NCI-H524 treated with DMSO at 0.1 percent for 48 hours (cell line): ENCODE measurements at places on chromosomes 7 and 10.
A peak's percentile ranks its signal among the peaks of the same experiment; 100 is the strongest.

GRCh38 chr7:52135403-52135802 is 818.8 kb upstream of the COBL start:
- no peak for DNase-seq

DNA sequence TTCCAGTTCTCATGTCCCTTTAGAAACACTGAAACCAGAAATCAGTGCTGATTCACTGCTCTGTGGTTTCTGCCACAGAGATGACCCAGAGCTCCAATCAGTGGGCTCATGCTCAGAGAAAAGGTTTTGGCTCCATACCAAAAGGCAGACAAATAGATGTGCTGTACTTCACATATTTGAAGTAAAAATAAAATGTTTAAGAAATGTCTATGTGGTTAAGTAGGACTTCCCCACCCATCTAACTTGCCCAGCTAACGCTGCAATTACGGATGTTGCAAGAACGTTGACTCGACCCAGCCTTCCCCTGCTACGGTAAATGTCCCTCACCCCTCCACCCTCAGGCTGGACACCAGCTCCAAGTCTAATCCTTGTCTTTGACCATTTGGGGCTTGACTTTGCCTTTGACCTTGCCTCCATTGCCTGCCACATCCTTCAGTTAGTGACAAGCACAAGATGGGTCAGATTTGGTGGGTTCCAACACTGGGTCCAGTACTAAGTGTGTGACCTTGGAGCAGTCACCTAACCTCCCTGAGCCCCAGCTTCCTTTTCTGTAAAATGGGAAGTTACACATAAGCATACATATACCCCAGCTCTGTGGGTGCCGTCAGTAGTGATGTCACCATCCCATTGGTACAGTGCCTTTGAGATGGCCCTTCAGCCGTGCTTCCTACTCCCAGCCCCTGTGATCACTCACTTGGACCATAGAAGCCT is 95.8 kb downstream of the CHST15 start:
- no peak for DNase-seq

DNA sequence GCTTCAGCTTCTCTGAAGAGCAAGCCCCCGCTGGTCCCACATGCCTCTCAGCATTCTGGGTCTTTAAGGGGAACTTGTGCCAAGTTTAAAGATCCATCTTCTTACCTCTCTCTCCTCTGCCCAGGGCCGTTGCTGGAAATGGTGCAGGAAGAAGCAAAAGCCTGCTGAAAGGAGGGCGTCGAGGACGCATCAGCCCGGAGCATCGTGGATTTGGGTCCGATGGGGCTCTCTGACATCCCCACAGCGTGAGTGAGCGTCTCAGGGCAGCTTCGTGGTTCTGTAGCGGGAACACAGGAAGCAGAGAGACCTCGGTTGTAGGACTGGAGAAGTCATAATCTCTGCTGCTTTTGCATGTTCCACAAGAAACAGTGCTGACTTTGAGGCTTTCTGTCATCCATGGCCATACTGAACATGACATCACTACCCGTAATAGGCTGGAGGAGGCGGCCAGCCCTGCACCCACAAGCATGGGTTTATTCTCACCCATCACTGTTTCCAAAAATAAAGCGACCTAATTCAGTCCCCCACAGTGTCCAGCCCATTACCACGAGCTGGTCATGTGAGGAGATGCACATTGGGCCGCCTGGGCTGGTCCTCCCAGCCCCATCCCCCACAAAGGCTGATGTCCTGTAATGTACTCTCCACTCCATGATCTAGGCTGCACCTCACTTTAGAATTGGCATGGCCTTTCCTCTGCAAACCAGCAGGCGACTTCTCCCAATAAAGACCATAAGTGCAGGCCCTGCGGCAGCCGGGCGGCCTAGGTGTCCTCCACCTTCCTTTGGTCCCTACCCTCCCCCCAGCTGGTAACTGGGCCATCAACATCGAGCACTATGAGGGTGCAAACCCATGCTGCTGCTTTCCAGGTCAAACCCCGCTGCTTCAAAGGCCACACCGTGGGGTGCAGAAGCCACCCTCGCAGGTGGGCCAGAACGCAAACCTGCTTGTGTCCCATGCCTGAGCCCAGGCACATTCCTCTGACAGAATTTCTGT is 276.9 kb downstream of the TNS3 start:
- DNase-seq: no peak

DNA sequence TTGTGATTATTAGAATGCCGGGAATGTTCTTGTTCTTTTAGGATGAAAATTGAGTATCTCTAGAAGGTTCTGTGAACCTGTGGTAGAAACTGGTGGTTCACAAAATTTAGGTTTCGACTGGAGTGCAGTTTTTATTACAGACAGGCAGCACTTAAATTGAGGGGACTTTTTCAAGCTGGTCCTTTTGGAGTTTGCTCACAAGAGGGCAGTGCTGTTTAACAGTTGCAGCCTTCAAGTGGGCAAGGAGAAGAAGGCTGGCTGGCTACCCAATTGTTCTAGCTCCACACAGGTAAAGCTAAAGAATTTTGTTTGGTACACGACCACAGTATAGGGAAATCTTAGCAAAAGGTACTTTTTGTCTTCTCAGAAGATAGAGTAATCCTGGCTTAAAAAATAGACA is 233.6 kb downstream of the SNX13 start:
- no peak for DNase-seq

- no peak for DNase-seq
Measured at GRCh38 chr10:3928078-3928477, 143.1 kb upstream of the KLF6 start.

- DNase-seq: no peak
Measured at GRCh38 chr10:74453169-74453568, 302.1 kb downstream of the ADK start.

- no peak for DNase-seq
Measured at GRCh38 chr7:71470326-71470725, 338.4 kb downstream of the GALNT17 start.

DNA sequence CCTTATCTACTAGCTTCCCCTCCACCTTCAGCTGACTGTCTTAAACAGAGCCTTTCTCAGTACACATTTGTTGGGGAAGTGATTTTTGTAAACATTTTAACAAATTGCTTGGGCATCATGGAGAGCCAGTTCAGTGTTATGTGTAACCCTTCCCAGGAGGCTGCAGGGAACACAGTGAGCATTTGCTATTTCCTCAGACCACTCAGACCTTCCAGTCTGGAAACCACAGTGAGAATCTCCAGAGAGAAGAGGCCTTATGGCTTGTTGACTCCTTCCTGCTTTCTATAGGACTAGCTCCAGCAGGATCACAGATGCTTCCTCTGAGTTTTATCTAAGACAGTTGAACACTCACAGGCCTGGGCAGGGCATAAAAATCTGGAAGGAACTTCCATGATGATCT is 409.8 kb upstream of the NPVF start:
- no peak for DNase-seq

DNA sequence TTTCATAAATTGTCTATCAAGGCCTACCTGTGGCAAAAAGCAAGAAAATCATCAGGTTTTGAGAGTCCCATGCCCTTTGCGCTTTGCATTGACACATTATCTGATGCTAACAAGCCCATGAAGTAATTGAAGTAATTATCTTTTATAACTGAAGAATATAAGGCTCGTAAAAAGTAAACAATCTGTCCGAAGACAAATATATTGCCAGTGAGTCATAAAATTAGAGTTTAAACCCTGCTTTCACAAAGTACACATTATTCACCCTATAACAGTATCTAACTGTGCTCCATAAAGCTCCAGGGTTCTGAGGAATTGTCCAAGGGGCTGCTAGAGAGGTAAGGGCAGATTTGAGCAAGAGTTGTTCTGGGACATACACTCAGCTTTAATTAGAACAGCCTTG is 102.3 kb upstream of the PPP1R3A start:
- no peak for DNase-seq

GRCh38 chr10:63537536-63537935 is 16.3 kb downstream of the REEP3 start:
- DNase-seq: peak; percentile 32

DNA sequence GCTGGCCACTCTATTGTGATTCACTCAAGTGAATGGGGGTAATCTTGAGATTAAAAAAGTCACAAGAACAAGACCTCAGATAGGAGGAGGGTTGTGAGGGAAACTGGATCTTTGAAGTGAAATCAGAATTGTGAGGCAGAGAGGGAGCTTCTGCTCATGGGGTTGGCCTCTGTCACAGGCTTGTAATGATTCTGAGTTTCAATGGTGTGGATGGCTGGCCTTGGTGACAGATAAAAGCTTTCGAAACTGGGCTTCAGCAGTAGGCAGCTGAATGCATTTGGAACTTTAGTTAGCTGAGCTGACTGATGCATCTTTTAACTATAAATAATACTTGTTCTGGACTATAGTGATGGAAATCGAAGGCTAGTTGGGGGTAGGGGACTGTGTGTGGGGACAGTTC is 12.2 kb downstream of the TAS2R60 start:
- DNase-seq: no peak

DNA sequence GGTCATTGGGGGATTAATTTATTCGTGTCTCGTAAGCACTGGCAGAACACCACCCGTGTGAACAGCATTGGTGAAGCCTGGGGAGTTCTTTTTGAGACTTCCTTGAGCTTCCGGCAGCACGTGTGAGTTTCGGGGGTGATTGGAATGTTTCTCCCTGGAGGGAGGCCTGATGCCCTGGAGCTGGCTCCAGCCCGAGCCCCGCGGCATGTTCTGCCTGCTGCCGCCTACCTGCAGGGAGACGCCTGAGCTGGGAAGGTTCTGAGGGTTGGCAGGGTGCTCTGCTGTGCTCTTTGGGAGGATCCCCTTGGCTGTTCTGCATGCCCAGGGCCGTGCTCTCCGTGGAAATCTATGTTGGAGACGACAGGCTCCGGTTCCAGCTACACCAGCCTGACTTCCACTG is 159.3 kb downstream of the MGMT start:
- DNase-seq: no peak

DNA sequence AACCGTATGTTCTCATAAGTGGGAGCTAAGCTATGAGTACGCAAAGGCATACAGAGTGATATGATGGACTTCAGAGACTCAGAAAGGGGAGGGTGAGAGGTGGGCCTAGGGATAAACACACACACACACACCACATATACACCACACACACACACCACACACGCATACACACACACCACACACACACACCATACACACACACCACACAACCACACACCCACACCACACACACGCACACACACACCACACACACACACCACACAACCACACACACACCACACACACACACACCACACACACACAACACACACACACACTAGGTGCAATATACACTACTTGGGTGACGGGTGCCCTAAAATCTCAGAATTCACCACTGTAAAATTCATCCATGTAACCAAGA is 113.6 kb upstream of the ADAM12 start:
- no peak for DNase-seq
